ENCODE measurements at places on chromosomes 12 and 14. TPM values are rescaled to one million over a fixed set of nuclear protein-coding genes. Genes with fewer than 3 reads are reported as not detected.

ETFBKMT gene
- 1.2 TPM for total RNA-seq

KRT83 gene
- total RNA-seq, result not detected

TAS2R8 gene
- total RNA-seq, result not detected

CMA1 gene
- 2.1 TPM for total RNA-seq

A2M gene
- total RNA-seq, result not detected

THAP2 gene
- 8.3 TPM for total RNA-seq

WNT5B gene
- total RNA-seq, result not detected

GALNT9 gene
- total RNA-seq, result 0.86 TPM

GRCh38 chr12:71070416-71071128 lies 87.2 kb downstream of the TSPAN8 start:
- no peak for DNase-seq

GRCh38 chr12:2298556-2299200 lies 245.9 kb downstream of the CACNA1C start:
- no peak for DNase-seq

- DNase-seq, result peak; percentile 46
Measured at GRCh38 chr12:538731-539539, 79.2 kb downstream of the B4GALNT3 start.

- DNase-seq, result no peak
Measured at GRCh38 chr12:49410818-49411217, 43.6 kb downstream of the SPATS2 start.

DNA sequence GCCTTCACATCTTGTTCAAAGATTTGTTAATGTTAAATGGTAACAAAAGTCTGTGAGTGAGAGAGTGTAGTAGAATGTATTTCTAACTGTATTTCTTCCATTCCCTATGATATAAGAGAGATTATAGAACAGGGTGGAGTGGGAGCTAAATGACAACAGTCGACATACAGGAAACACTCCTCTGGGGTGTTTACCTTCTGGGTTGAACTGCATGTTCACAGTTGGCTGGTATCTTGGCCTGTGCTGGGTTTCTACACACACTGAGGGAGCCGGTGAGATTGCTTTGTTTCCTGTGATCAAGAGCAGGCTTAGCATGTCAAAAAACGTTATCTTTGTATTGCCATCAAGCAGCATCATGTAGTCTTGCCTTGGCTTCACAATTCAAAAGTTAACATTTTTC lies 274.3 kb upstream of the FAR2 start:
- no peak for DNase-seq

- DNase-seq, result peak; percentile 59
Measured at GRCh38 chr14:102819747-102820330, 42.6 kb downstream of the TRAF3 start.

GRCh38 chr14:90757452-90757851 lies 58.8 kb downstream of the TTC7B start:
- no peak for DNase-seq

DNA sequence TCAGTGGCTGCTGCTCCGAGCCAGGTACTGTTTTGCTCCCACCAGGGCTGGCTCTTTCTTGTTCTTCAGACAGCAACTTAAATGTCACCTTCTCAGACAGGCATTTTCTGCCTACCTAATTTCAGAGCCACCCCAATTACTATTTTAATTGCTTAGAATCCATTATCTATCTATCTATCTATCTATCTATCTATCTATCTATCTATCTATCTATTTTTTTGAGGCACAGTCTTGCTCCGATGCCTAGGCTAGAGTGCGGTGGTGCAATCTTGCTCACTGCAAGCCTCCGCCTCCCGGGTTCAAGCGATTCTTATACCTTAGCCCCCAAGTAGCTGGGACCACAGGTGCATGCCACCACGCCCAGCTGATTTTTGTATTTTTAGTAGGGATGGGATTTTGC lies 58.5 kb downstream of the SPPL3 start:
- no peak for DNase-seq

DNA sequence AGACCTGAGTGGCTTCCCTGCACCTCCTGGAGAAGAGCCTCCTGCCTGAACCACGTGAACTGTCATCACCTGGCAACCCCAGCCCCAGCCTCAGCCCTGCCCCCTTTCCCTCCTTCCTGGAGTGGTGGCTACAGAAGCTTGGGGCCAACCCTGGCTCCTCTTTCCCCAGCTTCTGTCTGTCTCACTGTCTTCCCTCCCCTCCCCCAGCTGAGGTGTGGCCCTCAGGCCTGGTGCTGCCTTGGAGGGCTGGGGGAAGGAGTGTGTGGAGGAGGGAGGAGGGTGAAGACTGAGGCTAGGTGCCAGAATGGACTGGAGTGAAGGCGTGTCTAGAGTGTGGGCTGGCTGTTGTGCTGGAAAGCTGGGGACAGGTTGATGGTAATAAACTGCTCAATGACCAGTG lies 9.7 kb downstream of the NFATC4 start:
- no peak for DNase-seq

DNA sequence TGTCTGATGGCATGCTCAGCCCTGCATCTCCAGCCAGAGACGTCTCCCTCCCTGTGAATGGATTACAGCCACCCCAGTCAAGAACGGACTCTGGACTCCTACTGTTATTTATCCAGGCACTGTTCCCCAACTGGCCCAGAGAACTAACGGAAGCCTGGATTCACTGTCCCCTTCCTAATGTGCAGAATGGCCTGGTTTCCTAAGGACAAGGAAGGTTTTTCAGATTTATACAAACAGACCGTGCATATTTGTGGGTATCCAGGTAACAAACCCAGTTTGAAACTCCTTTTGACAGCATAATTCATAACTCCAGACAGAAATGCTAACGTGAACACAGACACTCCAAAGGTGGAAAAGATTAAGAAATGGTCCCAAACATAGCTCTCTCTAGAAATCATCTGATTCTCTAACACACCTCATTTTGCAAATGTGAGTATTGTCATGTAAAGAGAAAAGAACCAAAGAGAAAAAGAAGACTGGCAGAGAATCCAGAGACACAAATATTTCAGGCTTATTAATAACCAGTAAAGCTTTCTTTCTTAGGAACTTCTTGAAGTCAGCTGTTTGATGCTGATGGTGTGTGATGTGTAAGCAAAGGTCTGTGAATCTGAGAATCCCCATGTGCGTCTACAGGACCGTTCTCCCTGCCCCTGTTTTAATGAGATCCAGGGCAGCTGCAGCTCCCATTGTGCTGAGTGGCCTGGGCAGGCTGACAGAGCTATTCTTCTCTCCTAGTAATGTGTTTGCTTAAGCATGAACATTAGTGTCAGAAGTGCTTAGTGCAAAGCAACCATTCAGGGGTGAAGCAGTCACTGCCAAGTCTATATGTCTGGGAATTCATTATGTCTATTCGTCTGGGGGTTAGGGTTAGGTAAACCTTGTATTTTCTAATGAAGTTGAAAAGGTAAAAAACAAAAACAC lies 86.8 kb upstream of the HIF1A start:
- DNase-seq, result no peak

GRCh38 chr12:59005193-59005955 lies 85.1 kb upstream of the LRIG3 start:
- no peak for DNase-seq

GRCh38 chr12:114045349-114045748 lies 79.2 kb upstream of the RBM19 start:
- no peak for DNase-seq

- DNase-seq, result no peak
Measured at GRCh38 chr14:73888971-73889370, 2.3 kb downstream of the ZNF410 start.

GRCh38 chr14:105029402-105029801 lies 8.5 kb upstream of the CDCA4 start:
- DNase-seq, result no peak

DNA sequence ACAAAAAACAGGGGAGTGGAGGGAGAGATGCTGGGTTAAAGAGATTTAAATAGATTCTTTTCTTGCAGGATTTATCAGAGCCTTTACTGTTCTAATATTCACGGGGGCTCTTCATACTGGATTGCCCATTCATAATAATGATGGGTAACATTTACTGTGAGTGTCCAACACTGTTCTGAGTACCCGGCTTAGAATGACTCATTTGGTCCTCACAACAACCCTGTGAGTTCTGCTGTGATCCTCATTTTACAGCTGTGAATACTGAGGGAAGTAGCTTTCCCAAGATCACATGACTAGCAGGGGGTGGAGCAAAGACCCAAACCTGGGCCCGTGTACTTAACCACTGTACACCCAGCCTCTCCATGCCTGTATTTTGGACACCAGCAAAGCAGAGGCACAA lies 113.4 kb downstream of the NT5DC3 start:
- DNase-seq, result no peak

- DNase-seq, result no peak
Measured at GRCh38 chr14:96265383-96266095, 9.5 kb downstream of the BDKRB1 start.

DNA sequence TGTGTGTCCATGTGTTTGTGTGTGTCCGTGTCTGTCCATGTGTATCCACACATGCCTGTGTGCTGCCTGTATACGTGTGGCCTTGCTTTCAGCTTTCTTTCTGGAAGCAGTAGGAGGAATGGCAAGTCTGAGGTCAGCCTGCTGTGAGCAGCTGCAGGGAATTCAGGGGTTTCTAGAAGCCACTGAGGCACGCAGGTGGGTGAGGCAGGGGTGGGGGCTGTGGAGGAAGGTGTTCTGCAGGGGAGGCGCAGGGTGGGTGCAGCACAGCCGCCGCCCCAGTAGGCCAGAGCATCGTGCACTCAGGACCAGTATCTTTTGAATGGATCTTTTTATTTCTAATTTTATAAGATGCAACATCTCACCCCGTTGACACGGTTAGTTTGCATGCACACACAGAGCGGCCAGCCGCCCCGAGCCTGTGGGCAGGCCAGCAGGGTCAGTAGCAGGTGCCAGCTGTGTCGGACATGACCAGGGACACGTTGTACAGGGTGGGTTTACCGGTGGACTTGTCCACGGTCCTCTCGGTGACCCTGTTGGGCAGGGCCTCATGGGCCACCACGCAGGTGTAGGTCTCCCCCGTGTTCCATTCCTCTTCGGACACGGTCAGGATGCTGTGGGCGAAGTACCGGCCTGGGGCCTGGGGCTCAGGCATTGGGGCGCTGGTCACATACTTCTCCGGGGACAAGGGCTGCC lies 327.7 kb downstream of the TMEM121 start:
- DNase-seq, result no peak

- DNase-seq, result no peak
Measured at GRCh38 chr14:93510056-93510455, 79.3 kb downstream of the UNC79 start.

DNA sequence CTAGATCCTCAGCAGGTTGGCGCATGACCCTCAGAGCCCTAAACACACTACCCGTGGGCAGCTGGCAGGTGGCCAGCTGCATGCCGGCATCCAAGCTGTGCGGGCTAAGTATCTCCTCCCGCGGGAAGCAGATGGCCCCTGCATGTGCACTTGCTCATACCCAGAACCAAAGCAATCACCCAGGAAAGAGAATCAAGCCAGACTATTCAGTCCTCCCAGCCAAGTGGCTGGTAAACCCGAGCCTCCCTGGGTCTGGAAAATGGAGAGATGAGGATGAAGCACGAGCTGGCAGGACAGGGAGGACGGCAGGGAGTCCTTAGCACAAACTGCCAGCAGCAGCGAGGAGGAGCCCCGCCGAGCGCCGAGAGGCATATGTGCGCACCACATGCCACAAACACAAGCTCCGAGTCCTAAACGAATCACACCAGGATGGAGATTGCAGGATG lies 139.7 kb downstream of the RIMBP2 start:
- no peak for DNase-seq

DNA sequence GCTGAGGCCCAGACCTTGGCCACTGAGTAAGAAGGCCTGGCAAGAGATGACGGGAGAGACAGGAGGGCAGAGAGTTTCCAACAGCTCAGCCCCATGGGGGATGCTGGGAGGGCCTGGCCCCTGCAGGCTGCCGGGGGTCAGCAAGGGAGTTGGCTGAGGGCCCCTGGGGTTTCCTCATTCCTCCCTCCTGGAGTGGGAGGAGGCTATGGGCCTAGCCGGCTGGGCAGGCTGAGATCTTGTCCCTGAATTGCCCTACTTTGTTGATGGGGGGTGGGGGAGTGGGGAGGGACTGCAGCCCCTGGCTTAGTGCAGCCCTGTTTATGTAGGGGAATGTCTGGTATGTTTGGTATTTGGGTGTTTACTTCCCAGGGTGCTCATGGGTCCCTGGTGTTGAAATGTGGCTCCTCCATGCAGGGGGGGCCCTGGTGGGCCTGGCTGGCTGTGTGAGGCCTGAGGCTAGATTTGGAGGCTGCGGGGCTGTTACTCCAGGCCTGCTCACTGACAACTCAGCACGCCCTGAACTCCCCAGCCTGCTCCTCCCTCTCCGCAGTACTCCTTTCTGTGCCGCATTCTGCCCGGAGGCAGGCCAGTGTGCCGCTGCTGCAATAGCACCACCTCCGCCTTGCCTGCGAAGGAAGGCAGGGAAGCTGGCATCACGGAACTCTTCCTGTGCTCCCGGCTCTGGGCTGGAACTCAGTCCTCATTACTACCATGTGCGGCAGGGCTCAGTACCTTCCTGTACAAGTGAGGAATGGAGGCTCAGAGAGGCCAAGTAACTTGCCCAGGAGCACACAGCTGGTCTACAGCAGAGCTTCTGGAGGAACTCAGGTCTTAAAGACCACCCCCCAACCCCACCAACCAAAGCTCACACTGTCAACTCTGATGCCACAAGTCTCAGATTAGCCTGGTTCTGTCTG lies 25.3 kb downstream of the JDP2 start:
- DNase-seq, result no peak

- DNase-seq, result no peak
Measured at GRCh38 chr14:86311151-86311550, 781.2 kb downstream of the FLRT2 start.

Measured in activated naive CD4-positive, alpha-beta T cell treated with anti-CD3 and anti-CD28 coated beads for 36 hours (primary cell).